Urinary bladder (tissue), 4 donors: ENCODE measurements at places on chromosomes 11 and 22. TPM values are rescaled to one million over a fixed set of nuclear protein-coding genes. Genes with fewer than 3 reads are reported as not detected.

GRCh38 chr22:28012832-28013460 lies 93.9 kb upstream of the PITPNB start:
- no peak for DNase-seq

GRCh38 chr22:22210375-22210774 lies 34.2 kb upstream of the VPREB1 start:
- DNase-seq, result no peak

GRCh38 chr11:111081021-111081511 lies 164.5 kb upstream of the POU2AF2 start:
- peak; percentile 39 for DNase-seq

GRCh38 chr22:28909375-28909774 lies 26.0 kb downstream of the ZNRF3 start:
- DNase-seq, result no peak

DNA sequence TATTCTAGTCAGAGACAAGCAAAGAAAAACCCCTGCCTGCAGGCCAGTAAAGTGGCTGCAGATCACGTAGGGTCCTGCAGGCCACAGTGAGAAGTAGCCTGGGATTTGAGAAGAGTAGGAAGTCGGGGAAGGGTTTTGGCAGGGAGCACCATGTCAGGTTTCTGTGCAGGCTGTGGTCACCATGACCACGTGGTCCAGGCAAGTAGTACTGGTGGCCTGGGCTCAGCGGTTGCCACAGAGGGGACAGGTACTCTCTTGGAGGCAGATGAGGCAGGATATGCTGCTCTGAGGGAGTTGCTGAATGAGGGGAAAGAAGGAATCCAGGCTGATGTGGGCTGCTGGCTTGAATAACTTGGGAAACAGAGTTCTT lies 46.5 kb downstream of the PISD start:
- no peak for DNase-seq

- no peak for DNase-seq
These were observed 107.1 kb downstream of the GAB2 start for GRCh38 chr11:78310500-78310909.

DNA sequence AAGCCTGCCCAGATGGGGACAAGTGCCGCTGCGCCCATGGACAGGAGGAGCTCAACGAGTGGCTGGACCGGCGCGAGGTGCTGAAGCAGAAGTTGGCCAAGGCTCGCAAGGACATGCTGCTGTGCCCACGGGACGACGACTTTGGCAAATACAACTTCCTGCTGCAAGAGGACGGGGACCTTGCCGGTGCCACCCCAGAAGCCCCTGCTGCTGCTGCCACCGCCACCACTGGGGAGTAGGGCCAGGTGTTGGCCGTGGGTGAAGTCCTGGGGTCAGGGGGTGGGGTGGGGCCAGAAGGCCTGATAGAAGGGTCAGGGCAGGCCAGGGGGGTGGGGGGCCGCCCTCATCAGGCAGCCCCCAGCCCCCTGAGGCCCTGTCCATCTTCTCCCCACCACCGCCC lies 24.6 kb upstream of the TEF start:
- DNase-seq, result no peak

The OR51A7 gene
- not detected for total RNA-seq

The LRRC10B gene
- not detected for total RNA-seq

The SCUBE1 gene
- 1.2 TPM for total RNA-seq
